HTR-8/SVneo (cell line): ENCODE measurements at places on chromosomes 1 and 21.
A peak's percentile ranks its signal among the peaks of the same experiment; 100 is the strongest.

DNA sequence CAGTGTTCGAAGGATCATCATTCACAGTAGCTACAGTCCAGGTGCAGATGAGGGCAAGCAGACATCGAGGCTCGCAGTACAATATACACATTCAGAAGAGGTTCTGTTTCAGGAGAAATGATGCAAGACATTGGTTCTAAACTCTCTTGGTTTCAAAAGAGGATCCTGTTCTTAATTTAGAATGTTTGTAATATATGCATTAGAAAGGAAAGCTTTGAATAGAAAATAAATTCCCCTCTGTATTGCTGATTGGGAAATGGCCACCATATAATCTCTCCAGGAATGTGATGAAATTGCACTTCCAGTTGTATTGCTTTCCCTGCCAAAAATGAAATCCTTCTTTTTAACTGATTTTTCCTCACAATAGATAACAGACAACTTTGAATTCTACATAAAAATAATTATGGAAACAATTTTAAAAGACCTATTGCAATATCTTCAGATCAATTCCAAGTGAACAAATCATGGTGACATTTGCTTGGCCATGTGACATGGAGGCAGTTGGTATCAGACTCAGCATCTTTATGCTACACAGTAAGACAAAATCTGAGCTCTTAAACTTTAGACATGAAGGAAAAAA lies 27.6 kb upstream of the SIPA1L2 start:
- DNase-seq: no peak

DNA sequence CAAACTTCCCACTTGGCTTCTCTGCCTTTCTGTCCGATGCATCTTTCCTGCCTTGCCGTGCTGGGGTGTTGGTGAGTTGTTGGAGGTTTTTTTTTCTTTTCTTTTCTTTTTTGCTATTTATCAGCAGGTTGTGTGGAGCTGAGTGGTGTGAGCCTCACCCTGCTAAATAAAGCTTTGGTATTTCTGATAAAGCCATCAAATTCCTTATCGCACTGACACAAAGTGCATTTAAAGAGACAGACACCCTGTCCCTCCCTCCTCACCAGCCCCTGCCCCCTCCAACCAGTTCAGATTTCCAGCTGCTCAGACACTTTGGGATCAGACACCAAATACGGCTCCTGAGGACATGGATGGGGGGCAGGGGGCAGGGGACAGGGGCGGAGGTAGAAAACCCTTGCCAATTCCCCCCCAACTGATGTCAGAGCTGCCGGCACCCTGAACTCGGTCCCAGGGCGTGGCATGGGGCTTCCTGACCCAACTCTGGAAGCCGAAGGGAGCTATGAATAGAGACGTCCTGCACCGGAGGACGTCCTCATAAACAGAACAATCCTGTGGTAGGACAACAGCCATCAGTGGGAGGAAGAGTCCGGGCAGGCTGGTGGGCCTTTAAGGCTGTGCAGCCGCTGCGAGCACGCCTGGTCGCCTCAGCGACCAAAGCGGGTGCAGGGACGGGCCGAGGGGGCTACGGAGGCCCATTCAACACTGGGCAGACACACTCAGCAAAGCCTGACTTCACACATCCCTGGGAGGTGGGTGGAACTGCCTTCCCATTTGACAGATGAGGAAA lies 79.0 kb downstream of the CASZ1 start:
- DNase-seq: no peak

DNA sequence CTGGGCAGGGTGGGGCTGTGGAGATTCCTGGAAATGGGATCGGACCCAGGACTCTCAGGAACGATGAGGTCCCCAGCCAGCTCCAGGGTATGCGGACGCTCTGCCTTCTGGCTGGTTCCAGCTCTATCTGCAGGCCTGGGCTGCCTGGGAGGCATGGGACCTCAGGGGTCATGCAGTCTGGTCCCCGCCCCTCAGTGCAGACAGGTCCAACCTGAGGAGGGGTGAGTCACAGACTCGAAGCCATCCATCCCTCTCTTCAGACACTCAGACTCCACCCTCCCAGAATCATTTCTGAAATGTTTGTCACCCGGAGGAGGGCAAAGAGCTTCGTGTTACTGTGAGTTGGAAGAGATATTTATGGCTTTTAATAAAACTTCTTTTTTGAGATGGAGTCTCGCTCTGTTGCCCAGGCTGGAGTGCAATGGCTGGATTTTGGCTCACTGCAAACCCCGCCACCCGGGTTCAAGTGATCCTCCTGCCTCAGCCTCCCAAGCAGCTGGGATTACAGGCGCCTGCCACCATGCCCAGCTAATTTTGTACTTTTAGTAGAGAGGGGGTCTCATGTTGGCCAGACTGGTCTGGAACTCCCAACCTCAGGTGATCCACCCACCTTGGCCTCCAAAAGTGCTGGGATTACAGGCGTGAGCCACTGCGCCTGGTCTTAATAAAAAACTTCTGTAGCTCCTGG lies 5.9 kb upstream of the MYOM3 start:
- peak; percentile 53 for DNase-seq

GRCh38 chr1:228149406-228150119 lies at the start of gene GJC2:
Gene GJC2, plus strand, starts transcription at chr1:228149930. Its CDS starts 7,829 bp downstream, at chr1:228157759.
- no peak for DNase-seq

- no peak for DNase-seq
Measured at GRCh38 chr1:1157914-1158710, 15.6 kb upstream of the TTLL10 start.

- DNase-seq: no peak
Measured at GRCh38 chr1:92536980-92537884, 50.5 kb upstream of the GFI1 start.

- no peak for DNase-seq
Measured at GRCh38 chr1:235424092-235424491, 56.9 kb downstream of the TBCE start.

- no peak for DNase-seq
Measured at GRCh38 chr21:28906841-28907240, 85.8 kb downstream of the LTN1 start.

DNA sequence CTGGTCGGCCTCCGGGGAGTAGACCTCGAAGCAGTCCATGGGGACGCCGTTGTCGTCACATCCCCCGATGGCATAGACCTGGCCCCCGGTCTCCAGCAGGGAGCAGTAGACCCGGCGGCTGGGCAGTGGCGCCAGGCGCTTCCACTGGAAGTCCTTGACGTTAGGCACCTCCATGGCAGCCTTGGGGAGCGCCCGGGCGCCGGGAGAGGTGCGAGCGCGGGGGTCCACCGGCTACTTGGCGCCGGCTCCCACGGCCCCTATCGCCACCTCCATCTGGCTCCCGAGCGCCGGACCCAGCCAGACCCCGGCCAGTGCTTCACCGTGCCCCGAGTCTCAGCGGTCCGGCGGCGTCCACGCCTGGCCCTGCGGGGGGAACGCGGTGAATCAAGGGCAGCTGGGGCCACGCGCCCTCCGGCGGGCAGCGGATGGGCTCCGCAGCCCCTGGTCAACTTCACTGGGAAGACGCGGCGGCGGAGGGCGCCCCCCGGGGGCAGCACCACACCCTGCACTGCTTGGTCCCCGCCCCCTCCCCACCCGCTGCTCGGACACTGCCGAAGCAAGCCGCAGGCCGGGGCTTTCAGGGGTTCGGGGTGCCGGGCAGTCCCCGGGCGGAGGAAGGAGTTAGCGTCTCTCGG lies 13.2 kb downstream of the KLHDC8A start:
- no peak for DNase-seq
